Activated CD4-positive, alpha-beta T cell treated with anti-CD3 and anti-CD28 coated beads, Interleukin-2, amount 50 U/mL, for 4 hours (primary cell): ENCODE measurements at places on chromosomes 16 and 17.

DNA sequence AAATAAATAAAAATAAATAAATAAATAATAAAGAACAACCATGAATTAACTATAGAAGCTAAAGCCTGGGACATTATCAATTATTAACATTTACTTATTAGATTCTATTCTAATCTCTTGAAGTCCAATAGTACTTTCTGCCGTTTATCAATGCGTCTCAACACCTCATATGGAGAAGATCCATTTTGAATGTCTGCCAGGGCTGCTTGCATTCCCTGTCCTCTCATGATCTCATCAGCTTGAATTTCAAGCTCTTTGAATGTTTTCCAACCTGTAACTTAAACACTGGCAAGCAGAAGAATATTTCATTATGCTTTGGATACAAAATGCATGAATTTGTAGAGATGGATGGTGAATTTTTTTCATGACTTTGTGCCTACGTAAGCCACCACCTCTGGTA, 191.9 kb upstream of the ANKFN1 start:
- no peak for DNase-seq

- no peak for DNase-seq
Measured at GRCh38 chr17:31559584-31560501, 168.4 kb downstream of the RAB11FIP4 start.

DNA sequence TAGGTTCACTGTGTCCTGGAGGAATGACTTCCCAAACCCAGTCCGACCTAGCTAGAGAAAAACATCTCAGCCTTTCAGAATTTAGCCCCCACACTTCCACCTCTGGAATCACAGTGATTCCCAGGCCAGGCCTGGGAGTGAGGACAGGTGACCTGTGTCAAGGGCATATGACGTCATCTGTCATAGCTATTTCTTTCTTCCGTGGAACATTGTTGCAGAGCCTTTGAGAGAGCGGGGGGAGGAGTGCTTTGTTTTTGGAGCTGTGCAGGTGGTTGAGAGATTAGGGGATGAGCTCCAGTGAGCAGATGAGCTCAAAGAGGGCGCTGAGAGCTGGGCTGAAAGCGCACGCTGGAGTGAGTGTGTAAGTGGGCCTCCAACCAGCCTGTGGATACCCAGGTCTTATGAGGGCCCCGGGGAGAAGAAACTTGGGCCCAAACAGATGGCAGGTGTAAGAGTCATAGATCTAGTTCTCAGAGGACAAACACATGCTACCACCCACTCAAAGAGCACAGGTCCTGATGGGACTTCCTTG, 344.8 kb downstream of the SNX29 start:
- DNase-seq, result no peak

DNA sequence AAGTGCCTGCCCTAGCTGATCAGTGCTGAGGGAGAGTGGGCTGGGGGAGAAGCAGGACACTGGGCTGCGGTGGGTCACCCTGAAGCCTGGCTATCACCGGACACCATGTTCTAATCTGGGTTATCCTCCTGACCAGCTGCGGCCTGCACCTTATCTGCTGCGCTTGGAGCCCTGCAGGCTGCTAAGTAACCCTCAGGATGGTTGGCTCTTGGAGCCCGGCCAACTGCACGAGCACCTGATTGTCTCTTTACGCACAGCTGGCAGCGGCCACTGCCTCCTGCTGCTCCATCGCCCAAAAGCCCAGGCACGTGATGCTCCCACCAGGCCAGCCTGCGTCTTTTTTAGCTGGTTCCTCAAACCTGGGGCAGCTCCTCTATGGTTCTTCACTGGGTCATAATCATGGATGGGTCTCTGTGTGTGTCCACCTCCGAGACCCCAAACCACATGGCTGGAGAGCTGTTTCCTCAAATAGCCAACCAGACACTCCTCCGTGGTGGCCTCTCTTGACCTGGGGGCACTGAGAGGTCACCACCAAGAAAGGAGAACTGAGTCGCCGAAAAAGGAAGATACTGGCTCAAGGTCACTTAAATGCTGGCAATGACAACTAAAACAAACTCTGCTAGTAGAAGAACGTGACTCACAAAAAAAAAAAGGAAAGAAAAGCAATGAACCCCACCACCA, 21.7 kb downstream of the SPHK1 start:
- DNase-seq, result no peak

- DNase-seq, result peak; percentile 26
Measured at GRCh38 chr17:48543854-48544348, 1.0 kb downstream of the HOXB2 start.
